Activated T-cell treated with anti-CD3 and anti-CD28 coated beads, Interleukin-2, amount 50 U/mL, for 48 hours (primary cell): ENCODE measurements at places on chromosomes 7 and 10.
A peak's percentile ranks its signal among the peaks of the same experiment; 100 is the strongest.

DNA sequence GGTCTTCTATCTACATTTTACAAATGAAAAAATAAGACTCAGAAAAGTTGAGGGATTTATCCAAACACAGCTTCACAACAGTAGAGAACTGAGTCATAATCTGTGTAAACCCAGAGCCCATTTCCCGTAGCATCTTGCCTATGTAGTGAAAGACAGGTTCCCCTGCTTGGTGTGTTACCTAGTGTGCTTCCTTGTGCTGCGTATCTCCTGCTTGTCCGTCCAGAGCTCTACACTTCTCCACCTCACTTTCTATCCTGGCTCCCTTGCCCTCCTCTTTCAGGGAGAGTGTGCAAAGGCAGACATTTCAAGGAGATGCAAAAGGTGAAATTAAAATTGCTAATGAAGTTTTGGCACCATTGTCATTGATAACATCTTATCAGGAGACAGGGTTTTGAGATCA is 1.4 kb upstream of the ASNS start:
- DNase-seq: no peak

DNA sequence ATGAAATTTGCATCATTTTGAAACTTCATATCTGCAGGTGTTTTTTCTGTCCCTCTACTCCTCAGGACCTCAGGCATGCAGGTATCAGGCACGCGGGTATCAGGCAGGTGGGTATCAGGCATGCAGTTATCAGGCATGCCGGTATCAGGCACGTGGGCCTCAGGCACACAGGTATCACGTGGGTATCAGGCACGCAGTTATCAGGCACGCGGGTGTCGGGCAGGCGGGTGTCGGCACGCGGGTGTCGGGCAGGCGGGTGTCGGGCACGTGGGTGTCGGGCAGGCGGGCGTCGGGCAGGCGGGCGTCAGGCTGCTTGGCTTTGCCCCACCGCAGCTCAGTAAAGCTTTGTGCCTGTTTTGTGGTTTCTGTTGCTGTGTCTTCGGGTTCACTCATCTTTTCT is 8.7 kb downstream of the SPRN start:
- DNase-seq: no peak

DNA sequence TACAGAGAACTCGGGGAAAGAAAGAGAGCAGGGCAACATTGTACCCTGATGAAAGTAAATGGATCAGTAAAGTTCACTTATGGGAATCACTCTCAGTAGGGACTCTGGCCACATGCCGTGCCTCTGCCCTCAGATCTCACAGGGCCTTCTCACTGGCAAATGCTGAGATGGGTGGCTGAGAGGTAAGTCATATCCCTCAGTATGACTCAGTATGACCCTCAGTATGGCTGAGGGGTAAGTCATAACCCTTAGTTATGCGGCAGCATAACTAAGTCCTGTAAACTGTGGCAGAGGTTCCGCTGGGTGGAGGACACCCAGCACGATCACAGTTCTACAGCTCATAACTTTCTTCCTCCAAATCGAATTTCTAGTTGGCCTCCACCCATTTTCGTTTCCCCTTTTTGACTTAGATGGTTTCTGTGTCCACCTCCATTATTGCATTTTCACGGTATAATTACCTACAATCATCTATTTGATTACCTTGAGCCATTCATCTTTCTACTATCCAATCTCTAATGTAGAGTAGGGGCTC is 26.5 kb upstream of the WNT16 start:
- DNase-seq: no peak

- no peak for DNase-seq
These were observed 112.1 kb upstream of the KLF6 start for GRCh38 chr10:3897156-3897555.

GRCh38 chr7:159310457-159311171 is 165.9 kb upstream of the VIPR2 start:
- DNase-seq: no peak

DNA sequence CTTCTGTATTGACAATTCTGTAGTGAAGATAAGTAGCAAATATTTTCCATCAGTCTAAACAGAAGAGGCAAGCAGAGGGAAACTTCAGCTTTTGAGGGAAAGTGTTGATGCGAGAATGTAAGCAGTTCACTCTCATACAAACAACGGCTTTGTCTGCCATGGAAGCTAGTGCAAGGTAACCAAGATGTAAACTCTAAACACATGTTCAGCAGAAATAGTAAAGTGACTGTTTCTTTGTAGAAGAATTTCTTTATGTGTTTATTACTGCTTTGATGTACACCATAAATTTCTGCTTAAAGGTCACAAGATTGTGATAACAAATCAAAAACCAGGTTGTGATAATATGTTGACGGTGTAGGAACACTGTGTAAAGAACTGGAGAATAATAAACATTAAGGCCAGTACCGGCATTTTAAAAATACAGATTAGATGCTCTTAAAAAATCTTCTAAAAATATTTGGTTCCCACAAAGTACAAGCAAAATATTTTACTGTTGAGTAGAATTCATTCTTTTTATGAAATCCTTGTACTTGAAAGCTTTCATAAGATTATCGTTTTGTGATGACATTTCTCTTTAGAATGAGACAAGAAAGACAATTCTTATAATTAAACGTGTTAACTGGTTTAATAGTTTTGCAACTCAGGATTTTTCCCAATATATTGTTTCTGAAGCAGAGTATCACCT is 34.2 kb downstream of the SEMA3C start:
- DNase-seq: no peak

DNA sequence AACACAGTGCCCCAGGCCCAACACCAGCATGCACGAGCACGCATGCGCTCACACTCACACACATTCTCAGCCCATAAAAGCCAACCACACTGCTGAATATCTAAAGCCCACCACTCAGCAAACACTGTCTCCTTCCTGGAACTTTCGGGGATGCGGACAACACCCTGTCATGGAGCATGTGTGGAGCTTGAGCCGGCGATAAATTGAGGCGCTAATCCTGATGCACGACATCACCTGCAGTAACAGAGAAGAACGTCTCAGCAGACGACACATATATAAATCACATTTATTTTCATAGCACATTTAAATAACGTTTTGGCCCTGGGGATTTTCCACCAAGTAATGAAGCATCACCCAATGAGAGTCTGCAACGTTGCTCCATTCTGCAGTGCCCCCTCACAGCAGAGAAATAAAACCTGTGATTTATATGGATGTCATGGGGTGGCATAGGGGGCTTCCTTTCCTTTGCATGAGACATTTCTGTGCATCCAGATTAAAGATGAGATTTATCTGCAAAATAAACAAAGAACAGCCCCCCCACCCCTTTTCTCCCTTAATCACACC is 267.7 kb upstream of the NFE2L3 start:
- DNase-seq: no peak

DNA sequence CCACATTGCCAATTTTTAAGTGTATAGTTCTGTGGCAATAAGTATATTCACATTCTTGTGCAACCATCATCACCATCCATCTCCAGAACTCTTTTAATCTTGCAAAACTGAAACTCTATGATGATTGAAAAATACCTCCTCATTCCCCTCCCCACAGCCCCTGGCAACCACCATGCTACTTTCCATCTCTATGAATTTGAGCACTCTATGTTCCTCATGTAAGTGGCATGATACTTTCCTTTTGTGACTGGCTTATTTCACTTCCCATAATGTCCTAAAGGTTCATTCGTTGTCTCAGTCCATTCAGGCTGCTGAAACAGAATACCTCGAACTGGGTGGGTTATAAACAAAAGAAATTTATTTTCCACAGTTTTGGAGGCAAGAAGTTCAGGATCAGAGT is 23.4 kb upstream of the EGR2 start:
- no peak for DNase-seq

- DNase-seq: no peak
These were observed 187.4 kb downstream of the PHTF2 start for GRCh38 chr7:77985974-77986339.

DNA sequence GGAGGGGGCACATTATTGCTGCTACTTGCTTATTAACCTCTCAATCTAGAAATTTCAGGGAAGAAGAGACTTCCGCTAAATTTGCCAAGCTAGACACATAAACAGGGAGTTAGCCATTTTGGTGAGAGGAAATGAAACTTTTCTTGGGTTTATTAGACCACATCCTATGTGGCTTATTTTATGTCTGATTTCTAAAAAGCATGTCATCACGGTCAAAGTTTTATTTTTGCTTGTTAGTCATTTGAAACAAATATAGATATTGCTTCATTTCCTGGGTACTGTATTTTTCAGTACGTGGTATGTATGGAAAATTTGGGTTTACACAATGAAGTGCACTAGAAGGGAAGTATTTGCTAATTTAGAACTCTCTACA is 144.1 kb downstream of the TCF7L2 start:
- DNase-seq: no peak

GRCh38 chr10:37710831-37711616 is 146.4 kb downstream of the ZNF248 start:
- no peak for DNase-seq

- DNase-seq: no peak
These were observed 174.6 kb downstream of the CCDC3 start for GRCh38 chr10:12826800-12827372.

- no peak for DNase-seq
These were observed 14.2 kb upstream of the POR start for GRCh38 chr7:75900617-75901315.

- DNase-seq: no peak
These were observed 27.7 kb downstream of the PHYH start for GRCh38 chr10:13272164-13272571.

DNA sequence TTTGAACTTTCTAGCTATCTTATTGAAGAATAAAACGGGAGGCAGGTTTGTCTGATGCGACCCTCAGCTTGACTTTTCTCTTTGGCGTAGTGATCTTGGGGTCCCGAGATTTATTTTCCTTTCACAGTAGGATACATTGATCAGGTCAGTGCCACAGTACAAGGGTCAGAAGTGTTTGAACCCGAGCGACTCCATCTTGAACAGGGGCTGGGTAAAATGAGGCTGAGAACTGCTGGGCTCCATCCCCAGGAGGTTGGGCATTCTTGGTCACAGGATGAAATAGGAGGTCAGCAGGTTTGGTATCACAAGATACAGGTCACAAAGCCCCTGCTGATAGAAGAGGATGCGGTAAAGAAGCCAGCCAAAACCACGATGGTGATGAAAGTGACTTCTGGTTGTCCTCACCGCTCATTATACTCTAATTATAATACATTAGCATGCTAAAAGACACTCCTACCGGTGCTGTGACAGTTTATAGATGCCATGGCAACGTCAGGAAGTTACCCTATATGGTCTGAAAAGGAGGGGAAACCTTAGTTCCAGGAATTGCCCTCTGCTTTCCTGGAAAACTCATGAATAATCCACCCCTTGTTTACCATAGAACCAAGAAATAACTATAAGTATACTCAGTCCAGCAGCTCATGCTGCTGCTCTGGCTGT is 3.0 kb upstream of the TECPR1 start:
- no peak for DNase-seq

DNA sequence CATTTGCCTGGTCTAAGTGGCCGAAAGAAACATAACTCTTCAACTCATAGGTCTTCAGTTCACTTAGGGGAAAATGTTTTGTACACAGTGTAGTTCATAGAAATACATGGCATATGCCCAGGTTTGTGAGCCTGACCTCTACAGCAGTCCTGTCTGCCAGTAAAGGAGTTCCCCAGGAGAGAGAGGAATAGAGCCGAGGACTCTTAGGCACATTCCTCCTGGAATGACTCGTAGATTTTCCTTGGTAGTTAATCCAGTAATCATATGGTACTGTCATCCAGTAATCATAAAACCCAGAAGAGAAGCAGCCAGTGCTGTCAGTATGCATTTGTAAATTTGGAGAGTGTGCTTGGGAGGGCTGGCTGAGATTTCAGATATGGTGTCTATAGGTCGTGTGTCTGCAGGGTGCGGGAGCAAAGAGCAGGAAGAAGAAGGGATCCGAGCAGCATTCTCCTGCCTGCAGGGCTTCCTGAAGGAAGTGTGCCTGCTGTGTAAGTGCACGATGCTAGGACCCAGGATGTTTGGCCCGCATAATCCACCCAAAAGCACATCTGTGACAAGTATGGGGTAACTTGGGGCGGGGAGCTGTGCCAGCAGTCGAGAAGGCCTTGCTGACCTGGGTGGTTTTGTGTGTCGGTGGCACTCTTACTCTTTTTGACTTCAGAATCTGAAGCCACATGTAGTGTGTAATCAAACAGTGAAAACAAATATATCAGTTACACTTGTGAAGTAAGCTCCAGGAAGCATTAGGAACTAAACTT is 13.9 kb downstream of the EIF4H start:
- DNase-seq: no peak

DNA sequence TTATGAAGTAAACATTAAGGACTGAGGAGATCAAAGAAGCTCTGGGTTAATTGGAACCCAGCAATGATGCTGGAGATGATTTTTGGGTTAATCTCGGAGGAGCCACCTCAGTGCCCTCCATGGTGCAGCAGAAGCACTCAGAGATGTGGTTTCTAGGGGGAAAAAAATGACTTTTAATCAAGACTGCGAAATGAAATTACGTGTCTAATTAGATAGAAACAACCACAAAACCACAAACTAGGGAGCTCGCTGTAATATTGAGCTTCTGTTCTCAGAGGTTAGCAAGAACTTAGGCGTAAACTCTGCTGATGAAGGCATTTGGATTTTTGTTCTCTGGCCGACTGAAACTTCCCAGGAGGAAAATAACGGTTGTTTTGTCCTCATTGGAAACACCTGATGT is 319.0 kb downstream of the GRID1 start:
- peak; percentile 26 for DNase-seq

GRCh38 chr10:69088801-69089501 is 1.0 kb downstream of the SRGN start:
- no peak for DNase-seq

GRCh38 chr10:72729528-72729927 is 37.6 kb downstream of the MCU start:
- DNase-seq: no peak

- no peak for DNase-seq
These were observed 164.6 kb downstream of the SND1 start for GRCh38 chr7:127816354-127817190.

- no peak for DNase-seq
These were observed 298.3 kb downstream of the RPS24 start for GRCh38 chr10:78332012-78332411.

DNA sequence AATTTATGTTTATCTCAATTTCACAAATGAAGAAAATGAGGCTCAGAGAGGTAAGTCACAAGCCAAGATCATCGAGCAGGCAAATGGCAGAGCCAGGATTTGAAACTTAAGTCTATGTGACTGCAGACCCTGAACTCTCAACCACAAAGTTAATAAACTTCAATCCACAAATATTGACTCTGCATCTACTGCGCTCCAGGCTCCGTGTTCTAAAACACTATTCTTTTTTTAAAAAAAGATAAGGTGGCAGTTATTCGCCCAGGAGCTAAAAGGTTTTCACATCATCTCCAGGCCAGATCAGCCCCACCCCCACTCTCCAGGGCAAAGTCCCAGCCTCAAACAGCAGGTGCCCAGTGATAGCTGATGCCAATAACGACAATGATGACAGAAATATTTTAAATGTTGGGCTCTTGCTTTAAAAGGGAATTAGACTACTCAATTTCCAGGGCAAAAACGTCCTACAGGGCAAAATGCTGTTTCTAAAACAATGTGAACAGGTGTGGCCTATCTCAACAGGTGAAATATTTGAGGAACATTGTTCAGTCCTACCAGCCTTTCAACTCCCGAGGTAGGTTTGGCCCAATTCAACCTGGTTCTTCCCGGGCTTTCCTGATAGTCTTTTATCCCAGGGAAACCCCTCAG is 85.2 kb downstream of the SORBS1 start:
- DNase-seq: no peak

GRCh38 chr7:39300276-39300675 is 265.9 kb upstream of the YAE1 start:
- DNase-seq: no peak
